ENCODE measurements at places on chromosomes 13 and 19. TPM values are rescaled to one million over a fixed set of nuclear protein-coding genes. Genes with fewer than 3 reads are reported as not detected.
A peak's percentile ranks its signal among the peaks of the same experiment; 100 is the strongest.

Gene C13orf42
- not detected for total RNA-seq

Gene NBEA
- 3.2 TPM for total RNA-seq

Gene RYR1
- under 0.01 TPM for total RNA-seq

Gene APOE
- 44.5 TPM for total RNA-seq

Gene C19orf73
- not detected for total RNA-seq

Gene BRME1
- total RNA-seq, result 0.59 TPM

DNA sequence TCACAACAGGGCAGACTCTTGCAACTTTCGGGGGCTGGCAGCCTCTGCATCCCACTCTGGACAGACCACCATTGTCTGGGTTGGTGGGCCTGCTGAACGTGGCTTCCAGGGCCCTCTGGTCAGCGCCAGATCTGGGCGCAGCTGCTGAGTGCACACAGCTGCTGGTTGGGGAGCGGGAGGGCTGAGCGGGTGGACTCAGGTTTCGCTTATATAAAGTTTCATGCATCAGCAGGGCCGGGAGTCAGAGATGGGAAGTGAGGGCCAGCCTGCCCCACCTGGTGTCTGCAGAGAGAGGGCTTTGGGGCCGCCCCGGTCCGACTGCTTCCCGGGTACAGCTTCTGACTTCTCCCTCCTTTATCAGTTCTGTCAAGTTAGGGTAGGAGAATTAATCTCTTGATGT, 6.9 kb downstream of the ARHGEF7 start:
- DNase-seq, result no peak

GRCh38 chr13:78742659-78743058, 83.7 kb upstream of the OBI1 start:
- no peak for DNase-seq

DNA sequence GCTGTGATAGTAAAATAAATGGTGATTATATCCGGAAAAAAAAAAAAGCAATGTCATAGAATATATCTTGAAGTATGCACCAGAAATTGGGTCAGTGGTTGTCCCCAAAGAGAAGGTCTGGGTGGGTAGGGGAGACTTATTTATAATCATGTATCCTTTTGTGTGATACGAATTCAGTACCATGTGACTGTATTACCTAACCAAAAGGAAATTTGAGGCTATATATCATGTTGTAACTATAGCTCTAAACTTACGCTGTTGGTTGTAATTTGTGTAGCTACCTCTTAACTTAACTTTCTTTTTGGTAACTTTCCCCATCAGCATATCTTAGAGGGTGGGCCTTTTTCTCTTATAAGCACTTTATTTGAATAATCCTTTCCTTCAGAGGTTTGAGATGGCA, 25.2 kb upstream of the KCTD4 start:
- DNase-seq, result no peak

DNA sequence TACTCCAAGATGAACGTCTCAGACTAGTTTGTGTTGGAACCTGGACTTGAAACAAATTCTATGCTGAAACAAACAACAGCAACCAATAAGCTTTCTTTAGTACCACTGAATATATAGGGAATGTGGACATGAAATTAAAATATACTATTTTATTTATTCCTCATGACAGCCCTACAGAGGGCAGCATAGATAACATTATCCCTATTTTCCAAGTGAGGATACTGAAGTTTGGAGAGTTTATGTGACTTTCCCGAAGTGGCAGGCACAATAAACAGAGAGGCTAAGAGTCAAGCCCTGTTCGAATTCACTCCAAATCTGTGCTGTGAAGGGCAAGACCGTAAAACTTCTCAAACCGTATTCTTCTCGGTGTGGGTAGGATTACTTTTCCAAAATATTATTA, 509.9 kb upstream of the GPC6 start:
- DNase-seq, result no peak

DNA sequence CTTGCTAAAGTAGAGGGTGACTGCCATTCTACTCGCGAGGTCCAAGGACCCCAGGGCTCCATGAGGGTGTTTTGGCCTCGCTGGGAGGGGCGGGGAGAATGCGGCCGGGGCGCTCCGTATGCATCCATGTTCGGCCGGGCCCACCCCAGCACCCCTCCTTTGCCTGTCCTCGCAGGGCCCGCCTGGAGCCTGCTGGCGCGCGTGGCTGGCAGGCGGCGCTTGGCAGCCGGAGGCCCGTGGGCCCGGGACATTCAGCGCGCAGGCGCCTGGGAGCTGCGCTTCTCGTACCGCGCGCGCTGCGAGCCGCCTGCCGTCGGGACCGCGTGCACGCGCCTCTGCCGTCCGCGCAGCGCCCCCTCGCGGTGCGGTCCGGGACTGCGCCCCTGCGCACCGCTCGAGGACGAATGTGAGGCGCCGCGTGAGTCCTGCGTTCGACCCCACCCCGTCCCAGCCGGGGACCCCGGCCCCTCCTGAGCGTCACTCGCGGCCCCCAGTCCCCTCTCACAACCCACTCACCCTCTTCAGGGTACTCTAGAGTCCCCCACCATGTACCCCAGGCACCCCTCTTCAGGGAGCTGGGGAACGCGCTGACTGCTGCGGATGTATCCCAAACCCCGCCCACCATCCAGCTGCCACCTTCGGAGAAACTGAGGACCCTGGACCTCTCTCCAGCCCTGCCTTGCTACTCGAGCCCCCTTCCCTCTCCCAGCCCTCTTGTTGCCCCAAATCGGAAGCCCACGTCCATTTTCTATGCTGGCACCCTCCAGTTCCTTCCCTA, 4.1 kb downstream of the DLL3 start:
- peak; percentile 98 for DNase-seq

DNA sequence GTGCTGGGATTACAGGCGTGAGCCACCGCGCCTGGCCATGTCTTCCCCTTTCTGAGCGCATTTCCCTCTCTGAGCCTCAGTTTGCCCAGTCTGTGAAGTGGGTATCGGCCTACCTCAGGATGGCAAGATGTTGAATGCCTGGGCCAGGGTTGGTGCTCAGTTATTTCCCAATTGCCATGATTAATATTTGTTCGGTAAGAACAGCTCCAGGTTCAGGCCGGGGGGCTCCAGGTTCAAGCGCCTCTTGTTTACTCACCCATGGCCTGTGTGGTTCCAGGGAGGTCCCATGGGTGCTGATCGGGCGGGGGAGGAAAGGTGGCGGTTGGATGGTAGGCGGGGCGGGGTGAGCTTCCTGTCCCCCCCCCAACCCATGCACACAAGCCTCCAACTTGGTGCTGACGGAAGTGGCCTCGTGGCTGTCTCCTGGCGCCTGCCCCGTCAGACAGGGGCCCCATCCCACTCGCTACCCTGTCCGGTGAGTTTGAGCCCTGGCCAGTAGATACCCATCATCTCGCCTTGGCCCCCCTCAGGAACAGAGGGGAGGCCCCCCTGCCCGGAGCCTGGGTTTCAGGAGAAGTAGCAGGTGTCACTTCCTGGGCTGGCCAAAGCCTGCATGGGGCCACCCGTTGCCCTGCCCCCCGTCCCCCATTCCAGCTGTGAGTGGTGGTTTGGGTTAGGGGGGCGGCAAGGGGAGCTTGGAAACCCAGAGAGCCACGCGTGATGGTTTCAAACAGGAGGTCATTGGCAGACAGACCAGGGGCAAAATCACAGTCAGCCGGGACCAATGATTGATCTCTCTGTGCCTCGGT, at the start of gene FCHO1:
Gene FCHO1, plus strand, starts transcription at position 375 of the 809 bp plus-strand sequence. CDS start 3,688 bp downstream, outside the sequence.
- DNase-seq, result peak; percentile 74

DNA sequence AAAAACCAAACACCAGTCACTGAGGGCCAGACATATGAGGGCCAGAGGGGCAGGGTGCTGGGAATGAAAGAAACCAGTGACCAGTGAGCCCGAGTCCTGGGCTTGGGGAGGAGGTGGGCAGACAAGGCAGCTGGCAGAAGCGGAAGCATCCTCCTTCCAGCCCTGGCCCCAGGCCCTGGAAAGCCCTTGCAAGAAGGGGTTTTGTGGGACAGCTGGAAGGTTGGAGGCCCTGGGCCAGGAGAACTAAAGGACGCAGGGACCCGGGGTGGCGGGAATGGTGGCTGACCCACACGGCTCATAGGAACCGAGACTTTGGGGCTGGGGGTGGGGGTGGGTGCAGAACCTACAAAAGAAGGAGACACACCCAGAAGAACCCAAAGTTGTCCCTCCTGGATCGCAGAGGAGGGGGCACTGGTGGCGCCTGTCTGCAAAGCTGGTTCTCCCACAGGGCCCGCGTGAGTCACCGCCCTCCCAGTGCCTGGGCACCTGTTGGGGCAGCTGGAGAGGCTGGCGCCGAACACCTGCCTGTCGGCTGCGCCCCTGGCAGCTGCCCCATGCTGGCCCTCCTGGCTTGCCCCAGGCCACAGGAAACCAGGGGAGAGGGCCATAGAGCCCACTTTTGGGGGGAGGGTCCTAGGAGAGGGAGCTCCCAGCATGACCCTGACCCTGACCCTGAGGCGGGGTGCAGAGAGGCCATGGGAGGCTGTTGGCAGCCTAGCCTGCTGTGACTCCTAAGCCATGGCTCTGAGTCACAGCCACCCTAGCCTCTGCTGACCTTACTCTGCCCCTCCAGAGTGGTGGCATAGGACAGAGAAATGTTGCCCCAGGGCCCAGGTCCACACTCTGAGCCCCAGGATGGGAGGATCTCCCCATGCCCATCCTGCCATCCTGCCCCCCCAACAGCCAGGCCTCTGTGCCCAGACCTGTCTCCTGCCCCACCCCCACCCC, 802 bp downstream of the DMPK start:
- peak; percentile 93 for DNase-seq

DNA sequence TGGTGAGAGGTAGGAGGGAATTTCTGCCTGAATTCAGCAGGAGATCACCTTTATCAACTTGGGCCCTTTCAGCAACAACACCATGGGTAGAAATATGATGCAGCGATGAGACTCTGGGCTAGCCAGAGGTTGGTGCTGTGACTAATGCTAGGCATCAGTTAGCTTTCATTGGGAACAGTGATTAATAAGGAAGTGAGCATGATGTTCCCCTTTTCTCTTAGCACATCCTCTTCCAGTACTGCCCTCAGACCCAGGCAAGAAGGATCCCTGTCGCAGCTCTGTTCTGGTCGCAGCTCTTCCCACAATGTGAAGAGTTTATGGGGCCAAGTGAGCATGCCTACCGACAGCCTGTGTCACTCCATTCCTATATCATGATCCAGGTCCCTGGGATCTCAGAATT, 100.5 kb downstream of the FLT1 start:
- peak; percentile 44 for DNase-seq

DNA sequence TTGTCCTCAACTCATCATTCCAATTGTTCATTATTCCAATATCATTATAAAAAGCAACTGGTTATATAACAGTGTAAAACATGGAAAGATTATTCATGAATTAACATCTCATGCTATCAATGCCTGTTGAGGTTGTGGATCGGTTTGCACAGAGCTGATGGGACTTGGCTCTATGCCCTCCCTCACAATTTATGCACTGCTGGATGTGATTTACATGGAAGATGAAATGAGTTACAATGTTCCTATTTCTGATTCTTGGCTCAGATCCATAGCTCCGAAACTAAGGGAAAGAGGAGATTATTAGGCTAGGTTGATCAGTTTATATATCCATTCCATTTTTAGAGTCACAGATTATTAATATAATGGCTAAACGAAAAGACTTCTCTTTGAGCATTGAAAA, 38.6 kb downstream of the SCEL start:
- no peak for DNase-seq

GRCh38 chr13:42834946-42835345, 53.6 kb downstream of the FAM216B start:
- no peak for DNase-seq

DNA sequence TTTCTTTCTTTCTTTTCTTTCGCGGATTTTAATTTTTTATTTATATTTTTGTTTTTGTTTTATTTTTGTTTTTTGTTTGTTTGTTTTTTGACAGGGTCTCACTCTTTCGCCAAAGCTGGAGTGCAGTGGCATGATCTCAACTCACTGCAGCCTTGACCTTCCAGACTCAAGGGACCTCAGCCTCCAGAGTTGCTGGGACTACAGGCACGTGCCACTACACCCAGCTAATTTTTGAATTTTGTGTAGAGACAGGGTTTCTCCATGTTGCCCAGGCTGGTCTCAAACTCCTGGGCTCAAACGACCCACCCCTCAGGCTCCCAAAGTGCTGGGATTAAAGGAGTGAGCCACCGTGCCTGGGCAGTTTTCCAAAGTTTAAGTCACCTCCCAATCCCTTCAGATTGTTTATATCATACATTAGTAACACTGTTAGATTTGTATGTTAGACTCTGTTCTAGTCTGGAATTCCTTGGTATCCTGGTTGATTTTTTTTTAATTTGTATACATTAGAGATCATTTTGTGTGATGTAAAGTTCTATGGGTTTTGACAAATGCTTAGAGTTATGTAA, 597.3 kb downstream of the DCT start:
- no peak for DNase-seq

GRCh38 chr13:76667551-76667950, 218.7 kb downstream of the KCTD12 start:
- no peak for DNase-seq

GRCh38 chr13:50829896-50830295, 13.6 kb downstream of the DLEU7 start:
- DNase-seq, result no peak

GRCh38 chr19:51124729-51125128, at the start of gene SIGLEC9:
TSS of gene SIGLEC9 (plus strand) at chr19:51124906. CDS start at chr19:51124975, 69 bp downstream.
- no peak for DNase-seq

DNA sequence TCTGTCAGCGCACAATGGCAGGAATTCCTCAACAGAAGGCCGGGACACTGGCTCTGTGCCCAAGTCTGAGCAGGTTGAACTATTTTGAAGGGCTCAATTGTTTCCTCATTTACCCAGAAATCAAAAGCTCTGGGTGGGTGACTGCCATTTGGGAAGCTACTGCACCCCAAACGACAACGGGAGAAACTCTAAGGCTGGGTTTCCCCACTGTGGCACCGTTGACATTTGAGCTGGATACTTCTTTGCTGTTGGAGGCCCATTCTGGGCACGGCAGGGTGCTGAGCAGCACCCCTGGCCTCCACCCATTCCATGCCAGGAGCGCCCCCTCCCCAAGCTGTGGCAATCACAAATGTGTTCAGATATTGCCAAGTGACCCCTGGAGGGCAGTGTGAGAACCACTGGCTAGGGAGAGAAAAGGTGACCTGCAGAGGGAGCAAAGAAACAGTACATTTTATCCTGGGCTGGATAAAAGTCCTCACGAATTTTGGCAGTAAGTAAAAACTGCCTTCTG, 62.5 kb downstream of the RFX2 start:
- peak; percentile 95 for DNase-seq

DNA sequence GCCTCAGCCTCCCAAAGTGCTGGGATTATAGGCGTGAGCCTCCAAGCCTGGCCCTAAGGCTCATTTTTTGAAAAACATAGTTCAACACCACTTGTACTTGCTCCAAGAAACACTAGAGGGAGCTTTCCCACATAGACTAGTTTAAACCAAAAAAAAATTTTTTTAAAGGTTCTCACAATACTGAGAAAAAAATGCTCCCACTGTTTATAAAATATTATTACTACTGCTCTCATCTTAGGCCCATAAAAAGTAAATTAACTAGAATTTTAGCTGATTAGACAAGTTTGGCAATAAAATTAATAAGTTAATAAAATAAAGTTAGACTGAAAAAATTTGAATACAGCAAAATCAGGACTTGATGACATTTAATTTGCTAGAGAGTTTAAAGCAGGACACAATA, 109.5 kb downstream of the TBC1D4 start:
- DNase-seq, result no peak

DNA sequence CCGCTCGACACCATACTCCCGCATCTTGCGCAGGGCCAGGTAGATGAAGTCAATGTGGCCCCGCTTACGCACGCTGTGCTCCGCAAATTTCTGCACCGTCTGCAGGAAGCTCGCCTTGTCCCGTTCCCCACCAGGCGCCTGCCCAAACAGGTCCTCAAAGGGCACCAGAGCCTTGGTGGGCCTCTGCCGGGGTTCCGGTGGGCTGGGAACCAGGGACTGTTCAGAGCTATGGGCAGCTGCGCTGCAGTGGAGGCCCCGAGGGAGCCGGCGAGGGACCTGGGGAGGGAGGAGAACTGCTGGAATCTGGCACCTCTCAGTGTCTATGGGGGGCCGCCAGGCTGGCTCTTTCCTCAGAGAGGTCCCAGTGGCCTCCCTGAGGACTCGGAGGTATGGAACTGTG, 8.3 kb upstream of the ZNF653 start:
- DNase-seq, result no peak

All from osteoblast (primary cell).